Dorsolateral prefrontal cortex (tissue), 122 donors: ENCODE measurements at places on chromosomes 1 and 21. TPM values are rescaled to one million over a fixed set of nuclear protein-coding genes. Genes with fewer than 3 reads are reported as not detected.

Gene TFB2M
- total RNA-seq: 7.1 TPM

Gene DRAXIN
- 1.8 TPM for total RNA-seq

Gene VWA5B1
- total RNA-seq: 0.81 TPM

Gene CELSR2
- total RNA-seq: 150 TPM

Gene TDRD5
- total RNA-seq: 1.3 TPM

Gene ITGB2
- total RNA-seq: 65.4 TPM

Gene CRP
- not detected for total RNA-seq

Gene SLC44A5
- total RNA-seq: 7.7 TPM

Gene NBPF10
- 2.1 TPM for total RNA-seq

Gene SELP
- total RNA-seq: 0.51 TPM

Gene RGS8
- total RNA-seq: 1.7 TPM
